ENCODE measurements at places on chromosomes 6 and 20.

- no peak for DNase-seq
Measured at GRCh38 chr6:88920774-88921733, 42.4 kb downstream of the RNGTT start.

- no peak for DNase-seq
Measured at GRCh38 chr6:107731422-107732319, 92.4 kb downstream of the SCML4 start.

- DNase-seq, result no peak
Measured at GRCh38 chr6:148523551-148523950, 180.9 kb downstream of the SASH1 start.

DNA sequence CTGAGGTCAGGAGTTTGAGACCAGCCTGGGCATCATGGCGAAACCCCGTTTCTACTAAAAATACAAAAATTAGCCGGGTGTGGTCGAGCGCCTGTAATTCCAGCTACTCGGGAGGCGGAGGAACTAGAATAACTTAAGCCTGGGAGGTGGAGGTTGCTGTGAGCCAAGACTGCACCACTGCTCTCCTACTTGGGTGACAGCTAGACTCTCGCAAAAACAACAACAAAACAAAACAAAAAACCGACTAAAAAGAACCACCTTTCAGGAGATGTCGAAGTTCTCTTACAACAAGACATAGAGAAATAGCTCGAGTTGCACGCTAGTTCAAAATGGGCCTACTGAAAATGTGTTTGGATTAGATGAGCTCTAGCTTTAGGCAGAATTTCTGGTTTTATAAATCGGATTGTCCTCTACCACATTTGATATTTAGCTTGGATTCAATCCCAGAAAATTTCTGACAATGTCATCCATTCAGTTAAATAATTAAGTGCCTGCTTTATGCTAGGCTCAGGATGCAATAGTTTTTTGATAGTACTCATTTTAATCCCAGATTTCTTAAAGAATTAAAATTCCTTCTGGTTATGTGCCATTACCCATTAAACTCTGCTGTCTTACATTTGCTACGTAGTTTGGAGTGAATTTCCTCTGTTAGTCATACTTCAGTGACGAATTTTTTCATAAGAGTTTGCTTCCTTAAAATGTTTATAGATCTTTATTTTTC lies 137.5 kb upstream of the SHLD1 start:
- DNase-seq, result peak; percentile 63

DNA sequence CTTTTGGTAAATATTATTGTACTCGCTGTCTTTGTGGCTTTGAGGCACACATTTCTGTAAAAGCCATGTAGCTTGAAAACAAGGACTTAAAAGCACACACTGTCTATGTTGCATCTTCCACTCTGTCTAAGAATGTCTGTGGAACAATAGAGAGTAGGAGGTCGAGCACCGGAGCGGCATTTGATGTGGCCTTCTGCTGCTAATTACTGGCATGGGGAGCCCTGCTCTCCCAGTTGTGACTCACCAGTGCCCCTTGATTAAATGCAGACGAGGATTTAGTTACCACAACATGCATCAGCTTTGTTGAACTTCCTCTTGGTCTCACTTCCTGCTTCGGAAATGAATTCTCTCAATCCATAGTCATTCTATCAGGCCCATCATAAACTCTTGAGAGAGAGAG lies 680.7 kb upstream of the SLC35B3 start:
- DNase-seq, result peak; percentile 27

DNA sequence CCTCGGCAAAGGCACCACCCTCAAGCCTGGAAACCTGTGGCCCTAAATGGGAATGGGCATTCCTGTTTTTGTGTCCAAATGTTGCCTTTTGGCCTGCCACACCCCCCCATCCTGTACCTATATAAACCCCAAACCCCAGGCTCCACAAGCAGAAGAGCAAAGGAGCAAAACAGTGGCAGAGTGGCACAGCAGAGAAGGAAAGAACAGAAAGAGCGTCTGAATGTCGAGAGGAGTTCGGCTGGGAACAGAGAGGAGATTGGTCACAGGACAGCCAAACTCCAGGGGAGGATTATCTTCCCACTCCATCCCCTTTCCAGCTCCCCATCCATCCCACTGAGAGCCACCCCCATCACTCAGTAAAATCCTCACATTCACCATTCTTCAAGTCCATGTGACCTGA lies 58.0 kb upstream of the PREP start:
- DNase-seq, result no peak

- DNase-seq, result no peak
Measured at GRCh38 chr20:22830138-22830537, 205.0 kb upstream of the SSTR4 start.
